ENCODE measurements at places on chromosomes 13 and 19.
A peak's percentile ranks its signal among the peaks of the same experiment; 100 is the strongest.

GRCh38 chr13:110641055-110642015, 26.0 kb downstream of the NAXD start:
- DNase-seq = peak; percentile 39

DNA sequence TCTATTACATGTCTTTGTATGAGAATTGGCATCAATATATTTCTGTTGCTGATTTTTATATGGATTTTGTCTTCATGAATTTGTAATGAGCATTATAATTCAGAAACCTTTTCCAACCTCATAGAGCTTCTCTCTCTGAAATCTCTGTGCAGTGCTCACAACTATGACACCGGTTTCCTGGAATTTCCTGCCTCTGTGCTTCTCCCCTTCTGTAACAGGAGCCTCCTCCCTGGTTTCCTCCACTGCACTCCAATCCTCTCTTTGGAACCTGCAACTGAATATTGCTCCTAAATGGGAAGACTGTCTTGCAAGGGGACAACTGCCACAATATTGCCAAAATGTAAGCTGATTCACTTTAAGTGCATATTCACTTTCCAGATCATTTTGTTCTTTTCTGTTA, 1147.9 kb downstream of the UQCRFS1 start:
- DNase-seq = peak; percentile 7

- no peak for DNase-seq
Observed at GRCh38 chr13:106660746-106661625, 93.0 kb upstream of the ARGLU1 start.

- no peak for DNase-seq
Observed at GRCh38 chr19:780935-781334, 16.3 kb upstream of the PTBP1 start.

GRCh38 chr19:30391554-30392551, 19.7 kb downstream of the ZNF536 start:
- DNase-seq = no peak

DNA sequence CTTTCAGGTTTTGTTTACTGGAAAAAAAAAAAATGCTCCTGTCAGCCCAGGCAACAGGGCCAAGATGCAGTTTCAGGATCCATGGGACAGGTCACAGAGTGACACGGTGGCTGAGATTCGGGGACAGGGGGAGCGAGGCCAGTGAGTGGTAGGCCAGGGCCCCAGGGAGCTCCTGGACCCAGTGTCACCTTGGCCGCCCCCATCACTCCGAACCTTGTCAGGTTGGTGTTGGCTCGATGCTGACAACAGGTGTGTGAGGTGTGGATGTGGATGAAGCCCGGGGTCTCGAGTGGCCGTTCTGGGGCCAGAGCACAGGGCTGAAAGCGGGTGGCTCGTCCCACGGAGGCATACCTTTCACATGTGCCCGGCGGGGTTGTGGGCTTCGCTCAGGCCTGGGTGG, 6.1 kb upstream of the UQCR11 start:
- no peak for DNase-seq
